ENCODE measurements at places on chromosomes 16 and 17. TPM values are rescaled to one million over a fixed set of nuclear protein-coding genes. Genes with fewer than 3 reads are reported as not detected.

- H3K27ac ChIP-seq = no peak overlapping the region
- no peak overlapping the region for H3K4me3 ChIP-seq
- no peaks in the 10 kb centered on the region for H3K36me3 ChIP-seq
- H3K4me1 ChIP-seq = no peaks in the 10 kb centered on the region
- DNase-seq = no peak
These were observed 90.1 kb downstream of the CLEC16A start for GRCh38 chr16:11034481-11034931.

- no peak overlapping the region for H3K27ac ChIP-seq
- H3K27me3 ChIP-seq = no peaks in the 10 kb centered on the region
- H3K36me3 ChIP-seq = no peaks in the 10 kb centered on the region
- no peaks in the 10 kb centered on the region for H3K4me1 ChIP-seq
These were observed 41.9 kb downstream of the NFAT5 start for GRCh38 chr16:69607674-69608073.

DNA sequence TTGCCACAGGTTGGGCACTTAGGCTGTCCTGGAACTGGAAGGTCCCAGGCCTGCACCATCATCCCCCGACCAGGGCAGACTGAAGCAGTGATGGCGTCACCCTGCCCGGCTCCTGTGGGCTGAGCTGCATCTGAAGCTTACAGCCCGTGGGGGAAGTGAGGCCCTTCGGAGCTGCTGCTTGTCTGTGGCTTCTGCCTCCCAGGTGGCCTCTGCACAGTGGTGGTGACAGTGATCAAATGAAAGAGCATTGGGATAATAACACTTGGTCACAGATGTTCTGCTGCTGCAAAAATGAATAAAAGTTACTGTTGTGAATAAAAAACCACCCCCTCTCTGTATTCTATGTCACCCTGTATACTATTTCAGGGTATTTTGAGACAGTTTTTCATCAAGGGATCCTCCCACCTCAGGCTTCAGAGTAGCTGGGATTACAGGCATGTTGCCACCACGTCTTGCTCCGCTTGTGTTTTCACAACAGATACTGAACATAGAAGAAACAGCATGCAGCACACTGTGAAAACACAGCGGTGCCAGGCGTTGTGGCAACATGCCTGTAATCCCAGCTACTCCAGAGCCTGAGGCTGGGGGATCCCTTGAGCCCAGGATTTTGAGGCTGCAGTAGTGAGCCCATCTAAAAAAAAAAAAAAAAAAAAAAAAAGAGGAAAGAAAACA, 165.0 kb downstream of the LGALS9B start:
- H3K36me3 ChIP-seq = no peaks in the 10 kb centered on the region
- no peaks in the 10 kb centered on the region for H3K4me1 ChIP-seq
- DNase-seq = no peak
- no peak overlapping the region for H3K4me3 ChIP-seq
- H3K27ac ChIP-seq = no peak overlapping the region

Gene IL34
- 0.51 TPM for total RNA-seq

Gene FNDC8
- total RNA-seq = not detected

Gene PDP2
- 7.9 TPM for total RNA-seq

DNA sequence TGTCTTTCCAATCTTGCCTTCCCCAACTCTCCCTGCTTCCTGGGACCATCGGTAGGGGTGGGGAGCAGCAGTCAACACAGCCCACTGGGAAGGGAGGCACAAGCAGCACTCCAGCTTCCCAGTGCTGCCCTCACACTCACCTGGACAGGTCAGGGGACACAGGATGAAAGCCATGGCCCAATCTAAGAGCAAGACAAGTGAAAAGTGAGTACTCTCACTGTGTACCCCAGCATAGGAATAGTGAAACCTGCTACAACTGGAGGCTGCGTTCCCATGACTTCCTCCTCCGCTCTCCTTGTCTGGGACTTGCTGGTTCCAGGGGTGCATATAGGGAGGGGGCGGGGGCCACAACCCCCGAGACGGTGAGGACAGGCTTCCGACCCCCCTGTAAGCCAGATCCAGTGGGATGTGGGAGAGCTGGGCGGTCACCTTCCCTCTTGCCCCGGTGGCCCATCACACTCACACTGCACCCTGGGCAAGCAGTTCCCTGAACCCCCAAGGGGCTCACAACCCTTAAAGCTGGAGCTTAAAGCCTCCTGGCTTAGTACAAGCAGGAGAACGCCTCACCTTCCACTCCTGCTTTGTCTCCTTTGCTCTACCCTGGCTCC, 29.5 kb upstream of the SLC25A19 start:
- no peaks in the 10 kb centered on the region for H3K36me3 ChIP-seq
- no peaks in the 10 kb centered on the region for H3K4me1 ChIP-seq
- H3K27me3 ChIP-seq = no peaks in the 10 kb centered on the region
- no peak overlapping the region for H3K4me3 ChIP-seq
- no peak overlapping the region for H3K27ac ChIP-seq
- DNase-seq = no peak

Data from pancreas (tissue), 10 donors.